ENCODE measurements at places on chromosomes 7 and 10.
A peak's percentile ranks its signal among the peaks of the same experiment; 100 is the strongest.

GRCh38 chr7:5636446-5636835 is 145.0 kb downstream of the RNF216 start:
- DNase-seq: peak; percentile 28

DNA sequence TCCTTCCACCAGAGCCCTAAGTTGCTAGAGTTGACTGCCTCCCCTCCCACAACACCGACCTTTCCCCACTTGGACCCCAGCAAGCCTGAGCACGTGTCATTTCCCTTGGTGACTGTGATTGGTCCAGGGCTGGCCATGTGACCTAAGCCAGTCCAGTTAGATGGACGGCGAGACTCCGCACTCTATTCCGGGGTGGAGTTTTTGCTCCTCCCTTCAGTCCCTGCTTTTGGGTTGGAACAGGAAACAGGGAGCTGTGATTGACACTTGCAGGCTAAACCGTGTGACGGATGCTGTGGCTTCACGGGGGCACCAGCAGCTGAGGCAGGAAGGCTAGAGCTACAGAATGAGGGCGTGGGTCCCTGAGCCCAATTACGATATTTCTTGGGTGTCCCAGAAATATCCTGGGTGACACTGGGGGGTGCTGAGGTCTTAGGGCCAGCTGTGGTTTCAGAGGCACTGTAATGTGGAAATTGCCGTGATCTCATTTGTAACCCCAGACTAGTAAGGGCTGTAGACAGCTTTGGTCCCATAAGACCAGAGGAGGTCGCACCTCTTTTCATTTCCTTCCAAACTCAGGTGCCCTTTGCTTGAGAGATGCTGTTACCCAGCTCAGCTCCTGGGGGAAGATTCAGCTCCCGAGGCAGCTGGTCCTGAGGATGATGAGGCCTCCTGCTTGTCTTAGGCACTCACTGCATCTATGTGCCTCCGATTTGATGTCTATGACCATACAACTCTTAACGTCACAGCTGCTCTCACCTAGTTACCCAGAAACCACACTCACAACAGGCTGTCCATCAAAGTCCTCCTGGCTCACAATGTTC is 102.7 kb upstream of the NPTX2 start:
- no peak for DNase-seq

GRCh38 chr7:33157311-33157710 is 27.9 kb downstream of the BBS9 start:
- DNase-seq: peak; percentile 40

GRCh38 chr7:155490697-155491628 is 33.0 kb downstream of the EN2 start:
- DNase-seq: no peak

DNA sequence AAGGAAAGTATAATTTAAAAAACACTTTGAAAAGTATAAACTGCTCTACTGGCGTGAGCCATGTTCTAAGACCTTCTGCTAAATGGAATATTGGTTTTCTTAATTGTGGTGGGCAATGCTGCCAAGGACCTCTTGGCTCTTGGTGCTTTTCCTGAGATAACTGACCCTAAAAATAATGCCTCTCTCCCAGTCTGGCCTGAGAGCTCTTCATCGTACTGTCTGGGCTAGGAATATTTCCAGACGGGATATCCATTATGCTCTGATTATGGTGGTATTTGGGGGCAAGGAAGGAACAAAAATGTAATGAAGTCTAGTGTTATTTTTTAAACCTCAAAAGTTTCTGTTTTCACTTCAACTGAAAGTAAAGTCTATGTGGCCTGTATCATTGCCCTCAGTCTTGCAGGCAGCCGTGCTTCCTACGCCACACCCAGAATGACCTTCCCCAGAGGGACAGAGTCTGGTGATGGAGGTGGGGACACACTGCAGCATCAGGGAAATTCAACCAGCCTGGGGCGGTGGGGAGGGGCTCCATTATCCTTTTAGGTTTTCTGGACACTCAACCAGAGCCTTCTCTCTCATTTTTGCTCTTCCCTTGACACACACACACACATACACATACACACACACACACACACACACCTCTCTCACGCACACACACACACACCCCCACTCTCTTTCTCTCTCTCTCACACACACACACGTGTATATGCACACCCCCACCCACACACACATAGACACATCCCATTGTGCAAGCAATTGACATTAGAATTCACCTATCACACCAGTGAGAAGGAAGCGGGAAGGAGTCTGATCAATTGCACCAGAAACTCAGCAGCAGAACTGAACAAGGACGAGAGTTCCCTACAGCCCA is 99.6 kb downstream of the LRRC18 start:
- no peak for DNase-seq

DNA sequence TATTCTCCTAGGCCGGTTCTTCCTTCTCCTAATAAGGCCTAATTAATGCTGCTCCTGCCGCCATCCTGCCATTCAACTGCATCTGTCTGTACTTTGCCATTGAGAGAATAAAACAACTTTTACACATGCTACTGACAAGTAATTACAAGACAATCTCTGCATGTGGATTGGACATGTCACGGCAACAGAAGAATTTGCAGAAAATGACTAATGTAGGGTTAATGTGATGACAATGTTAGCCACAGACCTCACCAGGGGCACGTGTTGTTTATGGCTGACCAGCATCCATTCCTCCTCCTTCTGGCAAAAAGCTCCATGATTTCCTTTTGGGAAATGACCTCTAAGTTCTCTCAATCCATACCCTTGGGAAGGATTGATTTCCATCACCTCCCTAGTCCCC is 58.0 kb downstream of the NEBL start:
- peak; percentile 27 for DNase-seq

GRCh38 chr7:132498319-132498718 is 78.0 kb downstream of the PLXNA4 start:
- DNase-seq: no peak

GRCh38 chr7:151276666-151277590 is 28.4 kb upstream of the SMARCD3 start:
- DNase-seq: peak; percentile 70

GRCh38 chr10:26881600-26882331 is 21.0 kb upstream of the ABI1 start:
- peak; percentile 58 for DNase-seq

DNA sequence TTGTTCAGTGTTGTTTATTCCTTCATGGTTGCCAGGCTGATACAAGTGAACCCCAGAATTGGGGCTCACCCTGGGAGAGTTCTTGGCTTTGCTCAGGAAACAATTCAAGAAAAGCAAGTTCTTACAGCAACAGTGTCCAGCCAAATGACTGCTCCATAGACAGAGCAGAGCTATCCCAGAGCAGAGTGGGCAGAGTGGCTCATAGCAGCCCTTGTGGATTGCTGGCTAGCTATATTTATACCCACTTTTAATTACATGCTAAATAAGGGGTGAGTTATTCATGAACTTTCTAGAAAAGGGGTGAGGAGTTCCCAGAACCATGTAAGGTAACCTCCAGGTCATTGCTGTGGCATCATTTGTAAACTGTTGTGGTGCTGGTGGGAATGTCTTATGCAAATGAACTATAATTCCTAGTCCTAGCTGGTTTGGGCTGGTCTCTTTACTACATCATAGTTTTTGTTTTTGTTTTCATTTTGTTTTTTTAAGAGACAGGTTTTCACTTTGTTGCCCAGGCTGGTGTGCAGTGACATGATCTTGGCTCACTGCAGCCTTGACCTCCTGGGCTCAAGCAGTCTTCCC is 59.9 kb upstream of the HBP1 start:
- no peak for DNase-seq

GRCh38 chr7:67597161-67597560 is 600.5 kb downstream of the TYW1 start:
- no peak for DNase-seq

All from fibroblast of skin of right biceps (primary cell).